ENCODE measurements at places on chromosomes 7 and 10.

- DNase-seq: no peak
Measured at GRCh38 chr7:1446620-1447032, 12.6 kb downstream of the MICALL2 start.

- no peak for DNase-seq
Measured at GRCh38 chr10:103557455-103557854, 64.0 kb downstream of the NEURL1 start.

DNA sequence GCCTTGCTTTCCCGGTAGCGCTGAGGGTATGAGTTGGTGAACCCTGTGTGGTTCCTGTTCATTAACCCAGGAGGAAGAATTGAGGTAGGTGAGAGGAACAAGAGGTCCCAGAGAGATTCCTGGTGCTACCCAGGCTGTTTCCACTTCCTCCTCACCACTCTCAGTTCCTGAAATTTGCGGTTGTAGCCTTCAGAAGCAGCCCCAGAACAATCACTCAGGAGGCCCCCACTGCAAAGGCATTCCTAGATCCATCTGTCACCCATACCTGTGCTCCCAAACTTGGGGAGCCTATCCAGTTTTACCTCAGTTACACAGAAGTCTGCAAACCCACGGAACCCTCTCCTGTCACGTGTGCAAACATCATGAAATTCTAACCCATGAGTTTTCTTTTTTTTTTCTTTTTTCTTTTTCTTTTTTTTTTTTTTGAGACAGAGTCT is 9.0 kb upstream of the PIP4K2A start:
- DNase-seq: no peak

GRCh38 chr10:79023240-79024162 is 45.3 kb upstream of the ZMIZ1 start:
- no peak for DNase-seq

DNA sequence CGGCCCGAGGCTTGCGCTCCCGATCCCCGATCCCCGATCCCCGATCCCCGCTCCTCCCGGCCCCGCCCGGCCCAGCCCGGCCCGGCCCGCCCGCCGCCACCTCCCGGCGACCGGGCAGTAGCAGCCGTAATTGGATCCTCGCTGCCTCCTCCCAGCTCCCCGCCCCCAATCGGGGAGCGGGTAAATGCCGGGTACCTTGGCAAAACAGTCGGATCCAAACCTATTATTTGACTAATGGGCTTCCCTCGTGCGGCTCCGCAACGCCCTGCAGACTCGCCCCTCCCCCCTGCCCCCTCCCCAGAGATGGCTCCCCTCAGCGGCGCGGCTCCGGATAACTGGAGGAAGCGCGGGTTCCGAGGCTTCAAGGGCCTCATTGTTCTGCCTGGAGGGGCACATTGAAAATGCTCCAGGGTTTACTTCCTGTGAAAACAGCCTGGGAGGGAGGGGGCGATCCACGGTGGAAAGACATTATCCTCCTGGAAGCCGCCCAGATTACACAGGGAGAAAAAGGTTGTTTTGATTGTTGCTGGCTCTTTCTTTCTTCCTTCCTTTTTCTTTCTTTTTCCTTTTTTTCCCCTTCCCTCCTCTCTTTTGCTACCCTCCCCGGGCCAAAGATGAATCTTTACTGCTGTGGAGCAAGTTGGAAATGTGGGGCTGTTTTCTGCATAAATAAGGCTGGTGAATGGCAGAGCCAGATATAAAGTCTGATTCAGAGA is 94.7 kb upstream of the ZMIZ1 start:
- DNase-seq: no peak

GRCh38 chr10:665579-666091 is 23.8 kb downstream of the DIP2C start:
- no peak for DNase-seq

DNA sequence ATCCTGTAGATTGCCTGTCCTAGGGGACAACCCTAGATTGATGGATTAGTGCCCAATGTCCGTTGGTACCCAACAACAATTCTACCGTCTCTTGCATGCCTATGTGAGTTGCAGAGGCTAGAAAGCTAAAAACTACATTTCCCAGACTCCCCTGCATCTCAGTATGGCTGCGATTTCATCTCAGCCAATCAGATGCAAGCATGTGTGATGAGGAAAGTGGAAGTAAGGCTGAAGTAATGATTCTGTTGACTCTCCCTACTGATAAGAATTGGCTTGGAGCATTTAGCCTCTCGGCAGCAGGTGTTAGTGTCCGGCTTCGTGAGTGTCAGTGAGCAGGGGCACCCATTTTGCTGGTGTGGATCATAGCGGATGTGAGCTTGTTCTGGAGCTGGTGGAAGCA is 171.9 kb downstream of the FGFR2 start:
- no peak for DNase-seq

GRCh38 chr10:33142295-33142694 is 184.3 kb upstream of the ITGB1 start:
- no peak for DNase-seq

Data from stimulated activated CD8-positive, alpha-beta memory T cell treated with anti-CD3 and anti-CD28 coated beads, Interleukin-7, amount 100 ng/mL, for 1 hour (primary cell).